ENCODE measurements at places on chromosomes 2 and 18.

GRCh38 chr2:176128982-176129796, at the start of gene HOXD8:
HOXD8 (plus strand) TSS chr2:176129705; CDS start chr2:176130367, 662 bp downstream.
- peak; percentile 88 for DNase-seq

- no peak for DNase-seq
Observed at GRCh38 chr2:174560737-174561136, 36.9 kb downstream of the WIPF1 start.

- DNase-seq: peak; percentile 11
Observed at GRCh38 chr18:45328811-45329210, 286.5 kb upstream of the SLC14A2 start.

DNA sequence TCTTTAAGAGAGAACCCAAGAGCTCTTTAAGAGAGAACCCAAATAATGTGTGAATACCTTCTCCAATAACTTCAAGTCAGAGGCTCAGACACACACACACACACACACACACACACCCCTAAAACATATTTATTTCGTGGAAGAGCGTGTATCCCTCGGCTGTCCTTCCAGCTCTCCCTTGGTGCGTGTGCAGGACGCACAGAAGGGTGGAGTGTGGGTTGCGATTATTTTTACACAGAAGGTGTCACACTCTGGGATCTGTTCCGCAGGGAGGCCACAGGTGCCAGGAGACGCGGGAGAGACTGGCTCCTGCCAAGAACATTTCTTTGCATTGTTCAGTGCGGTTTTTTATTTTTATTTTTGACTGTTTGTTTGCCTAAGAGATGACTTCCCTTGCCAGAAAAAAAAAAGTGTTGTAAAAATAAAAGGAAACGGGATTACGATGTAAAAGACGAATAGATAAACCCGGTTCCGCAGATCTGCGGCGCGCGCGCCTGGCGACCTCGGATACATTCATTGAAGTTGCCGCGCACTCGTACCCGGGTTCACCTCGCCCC, 47.3 kb upstream of the ATP6V1B1 start:
- no peak for DNase-seq

All from fibroblast of mammary gland (primary cell).